ENCODE measurements at places on chromosomes 2 and 18.

- DNase-seq, result no peak
Observed at GRCh38 chr2:102895376-102895775, 133.5 kb downstream of the TMEM182 start.

GRCh38 chr2:240420206-240421104, 15.0 kb upstream of the GPC1 start:
- DNase-seq, result no peak

- DNase-seq, result no peak
Observed at GRCh38 chr2:102761763-102762162, at the start of gene TMEM182. TMEM182 (plus strand) TSS chr2:102762031; CDS start chr2:102762218, 187 bp downstream.

DNA sequence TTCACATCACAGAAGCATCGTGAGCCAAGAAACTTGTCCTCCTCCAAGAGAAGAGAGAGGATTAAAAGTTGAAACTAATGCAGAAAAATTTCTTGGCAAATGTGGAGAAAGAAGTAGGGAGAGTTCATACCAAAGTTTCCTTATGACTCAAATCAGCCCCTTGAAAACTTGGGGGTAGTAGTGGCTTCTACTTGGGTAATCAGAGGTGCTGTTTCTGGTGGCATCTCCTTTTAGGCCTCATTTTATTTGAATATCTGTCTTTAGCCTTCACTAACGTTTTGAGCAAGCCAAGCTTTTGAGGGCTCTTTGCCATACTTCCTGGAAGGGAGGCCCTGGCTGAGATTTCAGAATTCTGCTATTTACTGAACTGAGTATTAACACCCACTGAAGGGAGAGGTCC, 515.3 kb upstream of the MEX3C start:
- DNase-seq, result no peak

DNA sequence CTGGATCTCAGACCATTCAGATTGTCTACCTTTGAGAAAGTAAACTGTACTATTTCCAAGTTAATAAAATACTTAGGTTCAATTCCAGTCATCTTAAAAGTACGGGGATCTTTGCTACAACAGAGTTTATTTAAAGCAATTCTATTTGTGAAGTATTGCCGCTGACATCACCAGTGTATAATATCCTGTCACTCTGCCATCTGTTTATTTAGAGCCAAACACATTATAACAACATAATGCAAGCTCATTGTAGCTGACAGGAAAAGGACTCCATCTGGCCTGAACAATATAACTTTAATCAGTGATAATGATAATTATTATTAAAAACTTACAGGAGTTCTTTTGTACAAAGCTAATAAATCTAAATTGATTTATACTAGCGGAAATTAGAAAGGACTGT, 786.8 kb downstream of the ERBB4 start:
- DNase-seq, result no peak

- DNase-seq, result no peak
Observed at GRCh38 chr2:239406316-239406995, 5.6 kb upstream of the HDAC4 start.

GRCh38 chr2:16392647-16393499, 272.8 kb downstream of the CYRIA start:
- DNase-seq, result no peak

GRCh38 chr2:146651361-146651760, 1193.5 kb upstream of the ACVR2A start:
- DNase-seq, result no peak

- DNase-seq, result no peak
Observed at GRCh38 chr18:2610549-2610948, 39.2 kb downstream of the NDC80 start.

- no peak for DNase-seq
Observed at GRCh38 chr2:30270166-30270565, 38.8 kb downstream of the LBH start.

DNA sequence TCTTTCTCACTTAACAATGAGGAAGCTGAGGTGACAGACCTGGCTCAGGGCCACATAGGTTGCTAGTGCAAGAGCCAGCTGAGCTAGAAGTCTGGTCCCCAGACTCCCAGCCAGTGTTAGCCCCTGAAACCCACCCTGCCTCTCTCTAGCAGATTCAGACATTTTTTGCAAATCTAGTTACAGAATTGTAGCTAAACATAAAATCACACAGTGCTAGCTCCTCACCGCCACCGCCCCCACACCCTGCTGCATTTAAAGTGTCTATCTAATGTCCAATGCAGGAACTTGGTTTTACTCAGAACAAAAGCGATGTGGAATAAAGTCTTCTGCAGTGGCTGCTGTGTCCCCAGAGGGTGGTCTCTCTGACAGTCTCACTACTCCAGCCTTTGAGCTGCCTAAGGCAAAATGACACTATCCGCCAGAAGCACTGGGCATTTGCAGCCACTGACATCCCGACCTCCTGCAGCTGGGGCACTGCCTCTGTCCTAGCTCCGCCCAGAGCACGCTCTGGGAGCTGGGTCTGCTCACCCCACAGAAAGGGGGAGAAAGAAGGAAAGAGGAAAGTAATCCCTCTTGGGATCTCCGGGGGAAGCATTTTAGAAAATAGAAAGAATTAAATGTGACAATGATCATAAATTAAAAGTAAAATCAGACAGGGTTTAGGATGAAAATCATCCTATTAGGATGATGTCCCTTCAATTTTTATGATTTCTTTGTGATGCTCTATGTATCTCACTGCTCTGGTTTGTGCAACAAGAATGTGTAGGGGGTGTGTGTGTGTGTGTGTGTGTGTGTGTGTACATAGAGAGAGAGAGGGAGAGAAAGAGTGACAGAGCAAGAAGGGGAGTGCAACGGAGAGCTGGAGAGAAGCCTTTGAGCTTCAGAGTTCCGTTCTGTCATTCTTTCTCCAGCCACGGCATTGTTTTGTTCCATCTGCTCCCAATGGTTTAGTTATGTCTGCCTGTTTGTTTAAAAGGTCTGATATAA, 50.5 kb upstream of the ST8SIA3 start:
- no peak for DNase-seq

DNA sequence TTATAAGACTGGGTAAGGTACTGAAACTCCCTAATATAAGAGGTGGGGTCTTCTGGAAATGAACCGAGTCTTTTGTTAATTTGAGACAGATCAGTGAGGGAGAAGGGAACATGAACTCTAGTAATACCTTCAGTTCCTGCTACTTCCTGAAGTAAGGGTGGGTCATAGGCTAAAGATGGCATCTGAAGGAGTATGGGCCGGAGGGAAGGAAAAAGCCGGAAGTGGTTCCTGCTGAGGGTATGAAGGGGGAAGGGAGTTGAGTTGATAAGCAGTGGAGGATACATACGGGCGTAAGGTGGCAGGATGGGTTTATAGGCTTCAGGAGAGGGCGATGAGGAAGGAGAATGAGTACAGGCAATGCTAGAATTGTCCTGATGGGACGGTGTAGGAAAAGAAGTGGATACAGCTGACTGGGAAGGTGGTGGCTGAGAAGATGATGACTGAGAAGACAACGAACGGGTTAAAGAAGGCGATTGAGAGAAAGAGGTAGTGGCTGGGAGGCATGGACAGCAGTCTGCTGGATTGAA, 58.2 kb downstream of the KYNU start:
- no peak for DNase-seq

DNA sequence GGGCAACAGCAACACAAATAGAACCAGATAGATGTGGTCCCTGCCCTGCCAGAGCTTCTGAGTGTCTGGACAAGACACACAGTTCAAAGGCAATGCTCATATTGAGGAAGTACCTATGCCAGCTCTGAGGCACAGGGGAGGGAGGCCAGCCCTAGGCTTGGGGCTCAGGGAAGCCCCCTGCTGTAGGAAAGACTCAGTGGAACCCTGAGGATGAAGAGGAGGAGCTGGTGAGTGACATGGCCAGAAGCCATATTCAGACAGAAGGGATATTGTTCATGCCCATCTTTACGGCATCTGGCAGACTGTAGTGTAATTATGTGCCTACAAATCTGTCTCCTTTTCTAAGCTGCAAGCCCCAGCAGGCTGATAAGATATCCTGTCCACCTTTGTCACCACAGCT, 8.8 kb downstream of the SIGLEC15 start:
- DNase-seq, result no peak

DNA sequence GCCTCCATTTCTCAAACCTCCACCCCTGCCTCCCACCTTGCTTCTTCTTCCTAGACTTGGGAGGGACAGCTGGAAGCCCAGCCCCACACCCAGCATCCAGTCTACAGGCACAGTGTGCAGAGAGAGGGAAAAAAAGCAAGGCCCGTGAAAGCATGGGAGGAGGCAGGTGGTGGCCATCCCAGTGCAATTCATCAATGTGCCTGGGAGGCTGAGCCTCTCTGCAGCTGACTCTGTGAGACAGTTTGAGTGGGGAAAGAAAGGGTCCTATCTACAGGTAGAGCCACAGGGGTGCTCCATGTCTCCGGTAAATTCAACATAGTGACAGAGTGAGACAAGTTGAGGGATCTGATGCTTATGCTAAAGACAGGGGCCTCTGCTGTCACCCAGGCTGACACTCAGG, 340.6 kb downstream of the DYSF start:
- no peak for DNase-seq

DNA sequence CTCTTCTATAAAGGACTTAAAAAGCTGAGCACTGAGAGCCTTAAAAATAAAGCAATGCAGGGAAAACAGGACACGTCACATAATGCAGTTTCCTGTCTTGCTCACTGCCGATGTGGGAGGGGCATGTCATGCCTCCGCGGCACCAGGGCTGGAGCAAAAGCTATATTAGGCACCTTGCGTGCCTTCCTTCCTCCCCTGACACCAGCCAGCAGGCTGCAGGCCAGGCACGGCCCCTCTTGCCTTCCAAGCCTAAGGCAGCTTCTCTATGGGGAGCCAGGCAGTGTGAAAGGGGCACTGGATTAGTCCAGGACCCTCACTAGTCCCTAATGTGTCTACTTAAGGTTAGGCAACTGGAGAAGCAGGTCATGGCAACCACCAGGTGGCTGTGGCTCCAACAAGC, 26.3 kb downstream of the MRPL35 start:
- peak; percentile 43 for DNase-seq

DNA sequence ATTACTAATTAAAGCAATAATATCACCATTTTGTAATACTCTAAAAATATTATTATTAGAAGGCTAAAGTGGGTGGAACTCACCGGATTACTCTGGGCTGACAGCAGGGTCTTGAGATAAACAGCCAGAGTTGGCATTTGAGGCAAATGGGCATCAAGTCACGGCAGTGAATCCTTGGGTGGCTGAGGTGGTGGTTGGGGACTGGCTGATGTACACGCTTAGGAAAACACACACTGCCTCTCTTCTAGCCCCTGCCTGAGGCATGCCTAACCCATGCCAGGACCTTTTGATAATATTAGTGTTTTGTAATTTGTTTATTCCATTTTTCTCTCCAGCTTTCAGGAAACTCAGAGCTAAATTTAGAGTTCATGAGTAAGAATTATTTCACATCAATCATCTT, 76.8 kb downstream of the ACKR3 start:
- no peak for DNase-seq

DNA sequence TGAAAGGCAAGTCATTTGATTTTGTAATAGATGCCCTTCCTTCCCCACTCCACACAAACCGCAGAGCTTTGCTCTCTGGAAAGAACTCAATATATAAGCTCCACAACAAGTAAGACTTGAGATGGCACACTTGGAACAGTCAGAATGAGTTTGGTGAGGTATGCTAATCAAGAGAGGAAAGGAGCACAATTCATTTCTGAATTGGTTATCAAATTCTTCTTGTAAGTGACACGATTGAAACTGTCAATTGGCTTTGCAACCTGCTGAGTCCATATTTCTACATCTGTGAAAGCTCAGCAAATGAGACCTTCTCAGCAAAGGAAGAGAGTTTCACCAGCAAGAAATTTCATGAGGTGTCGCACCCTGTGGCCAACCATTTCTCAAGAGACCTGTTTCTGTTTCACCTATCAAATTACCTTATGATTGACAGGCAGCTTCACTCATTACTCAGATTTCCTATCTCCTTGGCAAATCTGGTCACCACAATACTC, 19.1 kb downstream of the CTLA4 start:
- peak; percentile 49 for DNase-seq

DNA sequence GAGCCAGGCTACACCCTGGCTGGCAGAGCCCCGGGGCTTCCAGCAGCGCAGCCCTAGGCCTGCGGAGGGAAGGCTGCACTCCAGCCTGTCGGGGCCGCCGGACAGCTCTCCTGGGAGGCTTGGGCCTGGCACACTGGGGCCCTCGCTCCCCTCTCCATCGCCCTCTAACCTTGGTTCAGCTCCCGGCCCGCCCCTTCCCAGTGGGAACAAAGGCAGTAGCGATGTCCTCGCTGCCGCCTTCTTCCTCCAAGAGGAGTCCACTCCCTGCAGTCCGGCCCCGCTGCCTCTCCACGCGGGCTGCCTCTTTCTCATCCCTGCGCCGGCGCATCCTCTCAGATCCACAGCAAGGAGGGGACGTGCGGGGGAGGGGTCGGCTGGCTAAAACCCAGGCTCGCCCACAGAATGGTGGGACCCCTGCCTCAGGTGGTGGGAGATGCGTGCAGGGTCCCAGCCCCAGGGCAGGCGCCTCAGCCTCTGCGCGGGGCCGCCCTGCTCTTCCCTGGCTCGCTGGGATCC, 138.1 kb downstream of the TWIST2 start:
- no peak for DNase-seq

DNA sequence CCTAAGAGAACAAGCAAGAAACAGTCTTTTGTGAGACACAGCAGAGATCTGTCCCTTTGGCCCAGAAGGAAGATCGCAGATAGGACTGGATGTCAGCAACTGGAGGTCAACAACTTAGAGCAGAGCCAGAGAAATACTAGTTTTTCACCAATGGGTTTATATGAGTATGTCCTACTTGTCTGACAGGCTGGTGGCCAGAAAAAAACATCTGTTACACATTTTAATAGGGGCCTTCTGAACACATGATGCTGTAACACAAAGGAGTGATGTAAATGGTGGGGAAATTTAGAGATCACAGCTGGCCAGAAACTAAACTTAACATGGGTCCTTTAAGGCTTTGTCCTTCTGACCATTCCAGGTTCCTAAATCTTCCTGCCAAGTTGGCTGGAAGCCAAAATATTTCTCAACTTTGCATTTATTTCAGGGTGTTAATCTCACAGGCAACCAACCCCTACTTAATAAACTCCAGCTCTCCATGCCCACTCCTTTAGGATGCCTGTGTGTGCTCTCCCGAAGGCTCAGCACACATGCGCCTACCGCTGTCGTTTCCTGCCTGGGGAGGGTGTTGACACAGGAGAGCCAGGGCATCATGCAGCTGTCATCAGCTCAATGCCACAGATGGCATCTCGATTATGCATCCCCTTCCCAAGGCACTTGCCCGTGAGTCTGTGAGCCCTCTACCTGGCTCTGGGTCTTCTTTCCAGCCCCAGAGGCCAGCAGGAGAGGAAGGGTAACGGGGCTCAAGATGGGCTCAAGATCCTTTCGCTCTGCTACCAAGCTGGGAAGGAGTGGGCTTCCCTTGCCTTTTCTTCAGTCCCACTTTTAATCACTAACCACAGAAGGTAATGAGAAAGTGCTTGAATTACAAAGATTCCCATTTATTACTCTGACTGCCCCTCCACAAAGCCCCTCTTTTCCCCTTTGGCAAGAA, 252.5 kb downstream of the ETAA1 start:
- no peak for DNase-seq

- no peak for DNase-seq
Observed at GRCh38 chr2:130898553-130898952, 61.8 kb downstream of the ARHGEF4 start.

DNA sequence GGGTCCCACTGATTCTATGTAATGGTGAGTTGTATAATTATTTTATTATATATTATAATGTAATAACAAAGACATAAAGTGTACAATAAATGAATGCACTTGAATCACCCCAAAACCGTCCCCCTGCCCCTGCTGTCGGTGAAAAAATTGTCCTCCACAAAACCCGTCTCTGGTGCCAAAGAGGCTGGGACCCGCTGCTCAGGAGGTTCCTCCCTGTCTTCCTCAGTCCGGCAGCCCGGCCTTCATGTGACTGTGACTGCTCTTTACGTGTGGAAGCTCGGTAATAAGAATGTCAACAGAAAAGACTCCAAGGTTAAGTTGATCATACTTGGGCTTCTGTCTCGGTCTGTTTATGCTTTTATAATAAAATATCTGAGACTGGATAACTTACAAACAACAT, 32.7 kb upstream of the ADNP2 start:
- DNase-seq, result no peak
